ENCODE measurements at places on chromosomes 3 and 15.

- H3K27me3 ChIP-seq = no peaks in the 10 kb centered on the region
- DNase-seq = no peak
- H3K36me3 ChIP-seq = no peaks in the 10 kb centered on the region
- H3K27ac ChIP-seq = no peak overlapping the region
- no peaks in the 10 kb centered on the region for H3K4me1 ChIP-seq
Observed at GRCh38 chr3:20246662-20247061, 60.7 kb upstream of the SGO1 start.

DNA sequence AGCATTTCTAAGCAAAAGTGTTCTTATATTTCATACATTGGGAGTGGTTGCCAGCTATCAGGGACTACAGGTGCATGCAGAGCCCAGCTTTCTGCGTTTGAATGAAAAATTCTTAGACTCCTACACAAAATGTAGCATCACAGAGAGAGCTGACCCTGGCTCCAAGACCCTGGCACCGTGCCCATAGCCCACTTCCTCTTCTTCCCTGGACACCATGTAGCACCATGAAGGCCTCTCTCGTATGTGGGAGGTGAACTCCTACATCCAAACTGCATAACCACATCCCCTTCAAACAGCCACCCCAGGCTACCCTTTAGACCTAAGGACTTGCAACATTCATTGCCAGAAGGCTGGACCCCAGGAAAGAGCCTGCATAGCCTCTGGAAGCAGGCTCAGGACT, 35.8 kb upstream of the ATOSA start:
- no peaks in the 10 kb centered on the region for H3K36me3 ChIP-seq
- H3K4me3 ChIP-seq = no peak overlapping the region
- no peak overlapping the region for H3K27ac ChIP-seq

GRCh38 chr15:33198541-33198940, 4.0 kb upstream of the FMN1 start:
- no peak overlapping the region for H3K27ac ChIP-seq
- H3K36me3 ChIP-seq = no peaks in the 10 kb centered on the region
- H3K27me3 ChIP-seq = peaks cover 2% of the 10 kb centered on the region
- H3K4me1 ChIP-seq = no peaks in the 10 kb centered on the region
- H3K4me3 ChIP-seq = no peak overlapping the region

GRCh38 chr3:172708921-172709773, 1.7 kb downstream of the NCEH1 start:
- no peaks in the 10 kb centered on the region for H3K27me3 ChIP-seq
- DNase-seq = peak; percentile 6
- H3K27ac ChIP-seq = no peak overlapping the region
- H3K36me3 ChIP-seq = no peaks in the 10 kb centered on the region
- H3K4me3 ChIP-seq = no peak overlapping the region
- H3K4me1 ChIP-seq = peaks cover 2% of the 10 kb centered on the region

Measured in mesendoderm (in vitro differentiated cells).